ENCODE measurements at places on chromosomes 3 and 15. TPM values are rescaled to one million over a fixed set of nuclear protein-coding genes. Genes with fewer than 3 reads are reported as not detected.

SLC51A gene
- total RNA-seq = 3.9 TPM

MYZAP gene
- total RNA-seq = 0.59 TPM

FBXW12 gene
- 0.96 TPM for total RNA-seq

UBR1 gene
- 20.7 TPM for total RNA-seq

PRICKLE2 gene
- total RNA-seq = 11.2 TPM

FOXB1 gene
- total RNA-seq = 5.3 TPM

SLC9C1 gene
- total RNA-seq = not detected

SCAMP5 gene
- 9.0 TPM for total RNA-seq

SLC12A8 gene
- 4.0 TPM for total RNA-seq

PPP1R2 gene
- total RNA-seq = 30.9 TPM

UROC1 gene
- 0.04 TPM for total RNA-seq

GPR156 gene
- 2.2 TPM for total RNA-seq

FRMD5 gene
- total RNA-seq = 15.7 TPM

CCDC39 gene
- total RNA-seq = not detected

DAZL gene
- not detected for total RNA-seq

ISLR2 gene
- total RNA-seq = 0.81 TPM

RTP1 gene
- 0.18 TPM for total RNA-seq

GOLGA8O gene
- 0.75 TPM for total RNA-seq

ACSBG1 gene
- 6.9 TPM for total RNA-seq

CCR9 gene
- 0.14 TPM for total RNA-seq

ROPN1 gene
- 3.2 TPM for total RNA-seq

CD200 gene
- total RNA-seq = not detected

SLC6A1 gene
- 3.9 TPM for total RNA-seq

PRRT3 gene
- total RNA-seq = 2.0 TPM

HDDC3 gene
- total RNA-seq = 10.4 TPM

TRIM71 gene
- 0.78 TPM for total RNA-seq

MYEF2 gene
- 84.1 TPM for total RNA-seq

SERINC4 gene
- total RNA-seq = 1.3 TPM

HIGD1A gene
- total RNA-seq = 236 TPM

TEX9 gene
- 20.0 TPM for total RNA-seq

CD200R1 gene
- total RNA-seq = 0.18 TPM

HTR3C gene
- not detected for total RNA-seq

ADGRG7 gene
- not detected for total RNA-seq

ARPIN gene
- 15.3 TPM for total RNA-seq

GASK1A gene
- 0.54 TPM for total RNA-seq

TMEM40 gene
- total RNA-seq = 1.2 TPM

IGF2BP2 gene
- 54.4 TPM for total RNA-seq
